ENCODE measurements at places on chromosomes 6 and 20.

DNA sequence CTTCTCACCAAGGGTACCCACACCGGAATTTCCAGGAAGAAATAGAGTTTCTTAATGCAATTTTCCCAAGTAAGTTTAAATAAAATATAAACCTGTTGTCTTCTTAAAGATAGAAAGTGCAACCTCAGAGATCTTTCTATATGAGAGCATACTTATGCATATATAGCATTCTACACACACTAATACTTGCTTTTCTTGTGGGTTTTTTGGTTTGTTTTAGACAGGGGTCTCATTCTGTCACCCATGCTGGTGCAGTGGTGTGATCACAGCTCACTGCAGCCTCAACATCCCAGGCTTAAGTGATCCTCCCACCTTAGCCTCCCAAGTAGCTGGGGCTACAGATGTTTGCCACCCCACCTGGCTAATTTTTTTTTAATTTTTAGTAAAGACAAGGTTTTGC lies 15.7 kb downstream of the AMD1 start:
- DNase-seq = no peak

DNA sequence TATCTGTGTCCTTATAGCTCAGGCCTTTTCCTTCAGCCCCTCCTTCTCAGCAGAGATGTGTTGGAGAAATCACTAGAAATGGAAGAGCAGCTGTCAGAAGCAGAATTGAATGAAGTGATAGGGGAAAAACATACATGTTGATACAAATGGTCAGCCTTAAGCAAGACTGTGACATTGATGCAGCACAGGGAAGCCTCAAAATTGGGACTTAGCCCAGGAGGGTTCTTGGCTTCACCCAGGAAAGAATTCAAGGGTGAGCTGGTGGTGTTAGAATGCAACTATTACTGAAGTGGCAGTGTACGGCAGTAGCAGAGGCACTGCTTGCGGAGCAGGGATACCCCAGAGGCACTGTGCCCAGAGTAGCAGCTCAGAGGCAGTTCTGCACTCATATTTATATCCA lies 8.0 kb upstream of the KIF16B start:
- DNase-seq = no peak

DNA sequence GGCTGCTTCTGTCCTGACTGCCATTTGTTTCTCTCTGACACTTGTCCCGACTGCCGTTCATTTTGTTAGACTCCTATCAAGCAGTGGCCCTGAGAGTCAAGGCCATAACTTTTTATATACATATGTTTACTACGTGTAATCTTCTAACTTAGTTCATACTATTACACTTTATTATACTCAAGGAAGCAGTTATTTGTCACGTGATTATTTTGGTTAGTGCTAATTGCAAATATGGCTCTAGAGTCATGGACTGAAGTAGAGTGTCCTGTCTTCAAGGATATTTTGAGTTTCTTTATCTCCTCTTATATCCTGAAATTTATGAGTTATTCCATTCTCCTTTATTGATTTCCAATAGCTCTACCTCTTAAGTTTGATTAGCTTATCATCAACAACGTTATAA lies 294.2 kb upstream of the RNF217 start:
- no peak for DNase-seq

- DNase-seq = no peak
Measured at GRCh38 chr20:50569864-50570836, 60.0 kb downstream of the PTPN1 start.

DNA sequence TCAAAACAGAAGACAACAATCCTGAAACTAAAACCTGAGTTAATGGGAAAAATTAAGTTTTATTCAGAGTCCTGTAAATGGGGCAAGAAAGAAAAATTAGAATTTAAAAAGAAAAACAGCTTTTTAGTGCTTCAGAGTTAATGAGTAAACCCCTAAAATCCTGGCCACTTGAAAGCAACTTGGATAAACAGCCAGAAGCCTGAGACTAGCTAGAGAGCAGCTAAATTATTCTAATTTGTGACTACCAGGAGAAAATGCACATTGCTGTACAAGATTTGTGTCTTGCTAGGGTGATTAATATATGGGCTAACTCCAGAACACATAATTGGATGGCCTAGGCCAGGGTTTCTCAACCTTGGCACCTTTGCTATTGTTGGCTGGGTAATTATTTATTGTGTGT lies 62.4 kb upstream of the ARG1 start:
- no peak for DNase-seq

GRCh38 chr6:160959726-160960435 lies 31.7 kb upstream of the MAP3K4 start:
- no peak for DNase-seq

GRCh38 chr6:144202879-144203468 lies 52.7 kb downstream of the STX11 start:
- DNase-seq = no peak

DNA sequence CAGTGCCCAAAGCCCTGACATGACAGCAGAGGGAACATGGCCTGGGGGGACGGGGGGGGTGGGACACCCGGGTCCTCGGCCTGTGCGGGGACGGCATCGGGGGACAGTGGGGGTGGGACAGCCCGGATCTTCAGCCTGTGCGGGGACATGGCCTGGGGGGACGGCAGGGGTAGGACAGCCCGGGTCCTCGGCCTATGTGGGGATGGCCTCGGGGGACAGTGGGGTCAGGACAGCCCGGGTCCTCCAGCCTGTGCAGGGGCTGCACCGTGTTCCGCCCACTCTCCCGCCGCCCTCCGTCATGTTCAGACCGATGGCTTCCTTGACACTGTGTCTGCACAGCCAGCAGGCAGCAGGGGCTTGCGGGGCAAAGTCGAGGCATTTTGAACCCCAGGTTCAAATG lies 7.0 kb downstream of the BIRC7 start:
- no peak for DNase-seq

GRCh38 chr6:125804264-125804663 lies 13.5 kb downstream of the NCOA7 start:
- DNase-seq = no peak

DNA sequence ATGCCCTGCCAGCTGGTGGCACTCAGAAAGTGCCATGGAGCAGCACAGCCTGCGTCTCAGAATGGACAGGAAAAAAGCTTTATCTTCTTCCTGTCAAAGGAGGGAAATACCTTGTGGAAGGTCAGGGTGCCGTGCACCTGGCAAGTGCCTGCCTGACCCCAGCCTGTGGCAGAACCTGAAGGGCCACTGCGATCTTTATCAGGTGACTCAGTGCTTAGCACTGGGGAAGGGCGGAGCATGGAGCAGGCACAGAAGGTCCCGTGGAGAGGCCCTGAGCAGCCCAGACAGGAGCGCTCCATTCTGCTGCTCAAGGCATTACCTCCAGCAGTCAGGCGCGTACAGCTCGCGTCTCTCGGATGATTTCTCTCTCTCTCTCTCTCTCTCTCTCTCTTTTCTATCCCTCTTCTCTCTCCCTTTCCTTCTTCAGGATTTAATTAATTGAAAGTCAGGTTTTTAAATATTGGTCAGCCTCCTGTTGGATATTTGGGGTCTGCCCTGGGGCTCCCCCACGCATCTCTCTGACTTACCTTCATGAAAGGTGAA lies 31.7 kb downstream of the FOXC1 start:
- no peak for DNase-seq

DNA sequence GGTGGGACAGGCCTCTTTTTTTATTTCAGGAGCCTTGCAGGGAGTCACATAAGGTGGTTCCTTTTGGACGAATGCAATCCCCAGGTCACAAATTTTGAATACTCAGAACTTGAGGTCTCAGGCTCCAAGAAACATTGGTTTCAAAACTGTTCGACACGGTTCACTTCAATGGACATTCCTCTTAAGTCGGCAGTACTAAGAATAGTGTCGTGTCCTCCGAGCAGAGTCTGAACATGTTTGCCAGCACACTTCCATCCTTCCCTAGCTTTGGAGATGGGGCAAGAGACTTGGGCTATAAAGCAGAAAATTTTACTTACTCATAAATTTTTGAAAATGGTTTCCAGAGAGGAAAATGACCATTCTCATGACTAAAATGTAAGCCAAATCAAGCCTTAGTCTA lies 265.4 kb downstream of the THBS2 start:
- no peak for DNase-seq

- no peak for DNase-seq
Measured at GRCh38 chr6:102398788-102399390, 1005.4 kb downstream of the GRIK2 start.

DNA sequence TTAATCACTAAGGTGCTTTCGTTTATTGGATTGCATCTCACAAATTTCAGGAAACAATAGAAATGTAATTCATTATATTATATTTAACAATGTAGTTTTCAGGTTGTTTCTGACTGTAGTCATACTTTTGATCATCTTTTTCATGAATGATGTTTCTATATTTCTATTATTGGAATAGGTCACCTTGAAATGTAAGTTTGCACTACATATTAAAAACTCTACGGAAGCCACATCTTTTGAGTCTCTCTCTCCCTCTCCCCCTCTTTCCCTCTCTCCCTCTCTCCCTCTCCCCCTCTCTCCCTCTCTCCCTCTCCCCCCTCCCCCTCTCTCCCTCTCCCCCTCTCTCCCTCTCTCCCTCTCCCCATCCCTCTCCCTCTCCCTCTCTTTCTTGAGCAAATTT lies 131.3 kb upstream of the FBXL4 start:
- no peak for DNase-seq

GRCh38 chr6:2829253-2829652 lies 12.4 kb downstream of the SERPINB1 start:
- DNase-seq = no peak

GRCh38 chr20:23139524-23139923 lies 53.4 kb upstream of the CD93 start:
- no peak for DNase-seq

DNA sequence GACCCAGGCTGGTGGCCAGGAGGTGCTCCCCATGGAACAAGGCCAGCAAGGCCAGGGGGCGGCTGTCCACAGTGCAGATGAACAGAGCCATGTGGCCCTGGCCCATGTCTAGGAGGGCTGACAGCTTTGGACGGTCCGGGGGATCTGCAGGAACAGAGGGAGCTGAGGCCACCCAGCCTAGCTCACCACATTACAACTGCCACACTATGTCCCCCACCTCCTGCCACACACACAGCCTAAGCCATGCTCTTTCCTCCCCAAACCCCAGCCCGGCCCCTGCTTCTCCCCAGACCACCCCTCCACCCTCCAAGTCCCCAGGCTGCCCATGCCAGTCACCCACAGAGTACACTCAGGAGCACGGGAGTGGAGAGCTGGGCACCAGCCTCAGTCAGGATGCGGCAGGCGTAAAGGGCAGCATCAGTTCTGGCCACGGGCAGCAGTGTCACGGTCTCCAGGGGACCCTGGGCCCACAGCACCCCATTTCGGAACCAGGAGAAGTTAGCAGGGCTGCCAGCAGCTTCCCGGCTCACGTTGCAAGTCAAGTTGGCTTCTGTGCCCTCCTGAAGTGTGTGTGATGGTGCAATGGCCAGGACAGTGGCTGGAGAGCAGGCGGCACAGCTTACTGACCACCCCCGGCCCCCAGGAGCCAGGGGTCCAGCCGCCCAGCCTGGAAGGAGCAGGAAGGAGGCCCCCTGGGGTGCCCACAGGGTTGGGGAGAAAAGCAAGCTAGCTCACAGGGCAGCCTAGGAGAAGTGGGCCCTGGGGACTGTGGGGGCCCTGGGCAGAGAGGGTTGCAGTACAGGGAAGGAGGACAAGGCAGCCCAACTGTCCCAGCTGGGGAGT lies 15.2 kb upstream of the ADAM33 start:
- DNase-seq = no peak

DNA sequence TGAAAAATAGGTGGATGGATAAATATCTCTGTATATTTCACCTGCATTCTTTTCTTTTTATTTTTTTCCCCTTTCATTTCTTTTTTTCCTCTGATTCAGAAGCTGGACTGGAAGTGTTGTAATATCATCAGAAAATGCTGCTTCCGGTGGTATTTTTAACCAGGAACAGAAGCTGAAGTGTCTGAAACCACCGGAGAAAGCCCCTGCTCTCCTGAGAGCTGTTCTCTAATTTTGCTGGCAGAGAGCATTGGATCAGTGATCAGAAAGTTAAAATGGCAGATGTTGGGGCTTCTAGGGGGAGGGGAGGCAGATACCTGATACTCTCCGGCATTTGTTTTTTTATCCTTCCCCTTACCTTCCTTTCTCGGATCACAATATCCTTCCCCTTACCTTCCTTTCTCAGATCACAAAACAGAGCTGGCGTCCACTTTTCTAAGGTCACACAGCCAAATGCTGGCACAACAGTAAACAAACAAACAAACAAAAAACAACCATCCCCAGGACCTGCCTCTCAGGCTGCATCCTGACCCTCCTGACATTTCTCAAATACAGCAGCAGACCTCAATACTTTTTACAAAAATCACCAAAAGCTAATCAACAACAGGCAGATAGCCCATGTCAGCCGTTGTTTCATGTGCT lies 143.2 kb upstream of the ZNF217 start:
- no peak for DNase-seq
